ENCODE measurements at places on chromosomes 1 and 21. TPM values are rescaled to one million over a fixed set of nuclear protein-coding genes. Genes with fewer than 3 reads are reported as not detected.

GRCh38 chr1:206663832-206664652, 20.7 kb upstream of the MAPKAPK2 start:
- DNase-seq: peak; percentile 50

GRCh38 chr1:2376931-2377672, 14.3 kb downstream of the MORN1 start:
- no peak for DNase-seq

Gene LCE3E
- not detected for total RNA-seq

GRCh38 chr1:182003953-182004586, 57.4 kb downstream of the ZNF648 start:
- DNase-seq: no peak

Gene ANGPTL3
- not detected for total RNA-seq

Gene NTMT2
- not detected for total RNA-seq

Gene AP4B1
- total RNA-seq: 36.2 TPM

Gene SNX27
- 30.1 TPM for total RNA-seq

- no peak for DNase-seq
Observed at GRCh38 chr1:246161626-246162025, 345.5 kb downstream of the SMYD3 start.

GRCh38 chr1:11783556-11783955, 21.6 kb downstream of the C1orf167 start:
- no peak for DNase-seq

Gene HAO2
- total RNA-seq: not detected

DNA sequence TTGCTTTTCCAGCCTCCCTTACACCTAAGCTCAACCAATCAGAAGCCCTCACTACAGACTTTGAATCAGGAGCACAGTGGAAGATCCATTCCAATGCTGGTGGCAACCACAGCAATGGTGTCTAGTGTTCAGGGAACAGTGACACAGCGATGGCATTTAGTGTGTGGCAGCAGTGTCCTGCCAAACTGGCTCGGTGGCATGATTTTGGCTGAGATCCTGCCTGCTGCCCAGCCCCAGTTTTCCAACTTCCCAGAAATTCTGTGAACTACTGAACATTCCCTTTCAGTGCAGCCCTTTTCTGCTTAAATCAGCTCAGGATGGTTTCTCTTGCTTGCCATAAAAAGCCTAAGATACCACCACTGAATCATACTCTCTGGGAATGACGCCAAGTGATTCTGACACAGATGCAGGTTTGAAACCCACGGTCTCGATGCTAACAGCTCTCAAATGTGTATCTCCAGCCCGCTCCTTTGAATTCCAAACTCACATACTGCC, 8.8 kb downstream of the ASAP3 start:
- DNase-seq: no peak

DNA sequence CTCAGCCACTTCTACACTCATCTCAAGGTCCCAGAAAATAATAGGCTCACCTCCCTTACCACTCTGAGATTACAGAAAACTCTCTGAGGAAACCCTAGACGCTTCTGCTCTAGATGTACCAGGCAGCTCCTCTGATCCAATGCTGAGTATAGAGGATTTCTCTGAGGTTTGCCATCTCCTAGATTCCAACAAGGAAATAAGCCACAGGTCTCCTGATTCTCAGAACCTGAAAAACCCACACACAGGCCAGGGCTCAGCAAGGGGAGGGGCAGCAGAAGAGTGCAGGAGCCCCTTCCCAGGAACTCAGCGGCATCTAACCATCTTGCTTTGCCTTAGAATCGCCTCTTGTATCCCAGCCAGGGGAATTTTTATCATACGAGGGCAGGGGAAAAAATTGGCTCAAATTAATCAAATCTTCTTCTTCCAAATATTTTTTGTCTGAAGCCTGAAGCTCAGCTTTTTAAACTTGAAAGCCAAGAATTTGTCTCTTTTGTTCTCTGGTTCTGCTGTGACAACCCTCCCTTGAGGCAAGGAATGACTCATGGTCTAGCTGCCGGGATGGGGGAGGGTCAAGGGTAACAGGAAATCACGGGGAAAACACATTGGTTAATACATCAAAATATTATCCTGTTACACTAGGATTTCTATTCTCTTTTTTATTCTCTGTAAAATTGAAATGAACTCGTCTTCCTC, 30.8 kb downstream of the GORAB start:
- no peak for DNase-seq

DNA sequence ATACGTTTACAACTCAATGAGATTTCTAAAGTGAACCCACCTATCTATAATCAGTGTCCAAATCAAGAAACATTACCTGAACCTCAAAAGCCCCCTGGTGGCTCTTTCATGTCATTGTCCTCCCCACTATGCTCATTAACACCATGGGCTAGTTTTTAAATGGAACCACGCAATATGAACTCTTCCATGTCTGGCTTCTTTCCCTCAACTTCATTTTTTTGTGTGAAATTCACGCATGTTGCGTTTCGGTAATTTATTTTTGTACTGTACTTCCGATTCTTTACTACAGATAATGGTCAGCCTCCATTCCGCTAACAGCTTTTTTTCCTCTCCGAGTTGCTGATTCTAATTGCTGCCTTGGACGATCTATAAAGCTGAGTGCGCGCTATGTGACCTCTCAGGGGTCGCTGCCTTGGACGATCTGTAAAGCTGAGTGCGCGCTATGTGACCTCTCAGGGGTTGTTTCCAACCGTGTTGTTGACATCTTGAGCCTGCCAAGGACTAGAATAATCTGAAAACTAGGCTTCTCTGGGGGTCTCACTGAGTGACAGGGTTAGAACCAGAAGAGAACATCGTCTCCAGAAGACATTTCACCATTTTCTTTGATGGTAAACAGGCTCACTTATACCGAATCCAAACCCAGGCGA, 1.1 kb upstream of the CACYBP start:
- peak; percentile 4 for DNase-seq

DNA sequence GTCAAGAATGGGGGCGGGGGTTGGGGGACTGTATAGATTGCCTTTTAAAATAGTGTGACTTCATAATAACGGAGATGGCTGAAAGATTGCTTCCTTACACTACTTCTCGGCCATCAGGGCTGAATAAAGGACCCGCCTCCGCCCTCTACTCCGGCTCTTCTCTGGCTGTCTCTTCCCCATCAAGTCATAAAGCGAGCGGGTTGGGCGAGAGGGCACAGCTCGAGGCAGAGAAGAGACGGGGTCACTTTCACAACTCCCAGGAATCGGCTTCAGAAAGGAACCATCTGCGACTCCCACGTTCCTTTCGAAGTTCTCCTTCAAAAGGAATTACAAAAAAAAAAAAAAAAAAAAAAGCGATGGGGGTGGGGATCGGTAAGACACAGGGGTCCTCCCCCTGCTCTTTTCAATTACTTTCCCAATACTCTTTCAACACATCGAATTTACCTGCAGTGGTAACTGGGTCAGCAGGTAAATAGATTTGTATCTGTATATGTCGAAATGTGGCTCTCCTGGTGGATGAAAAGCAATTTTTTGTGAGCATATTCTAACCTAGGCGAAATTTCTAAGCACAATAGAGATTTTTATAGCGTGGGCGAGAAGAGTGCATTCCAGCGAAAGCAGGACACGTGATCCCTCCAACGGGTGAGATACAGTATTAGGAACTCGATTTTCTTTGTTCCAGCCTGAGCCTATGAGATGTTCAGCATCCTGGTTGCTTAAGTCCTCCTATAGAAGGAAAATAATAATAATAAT, 2.0 kb downstream of the LRRC7 start:
- no peak for DNase-seq

DNA sequence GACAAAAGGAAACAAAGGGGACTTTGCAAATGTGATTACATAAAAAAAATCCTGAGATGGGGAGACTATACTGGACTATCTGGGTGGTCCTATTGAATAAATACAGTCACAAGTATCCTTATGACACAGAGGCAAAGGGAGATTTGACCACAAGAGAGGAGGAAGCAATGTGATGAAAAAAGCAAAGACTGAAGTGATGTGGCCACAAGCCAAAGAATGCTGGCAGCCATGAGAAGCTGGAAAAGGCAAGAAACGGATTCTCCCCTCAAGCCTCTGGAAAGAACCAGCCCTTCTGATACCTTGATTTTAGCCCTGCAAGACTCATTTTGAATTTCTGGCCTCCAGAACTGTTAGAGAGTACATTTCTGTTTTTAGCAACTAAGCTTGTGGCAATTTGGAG, 36.4 kb downstream of the OLFML2B start:
- DNase-seq: no peak

GRCh38 chr1:203665993-203666392, 39.4 kb downstream of the ATP2B4 start:
- no peak for DNase-seq

DNA sequence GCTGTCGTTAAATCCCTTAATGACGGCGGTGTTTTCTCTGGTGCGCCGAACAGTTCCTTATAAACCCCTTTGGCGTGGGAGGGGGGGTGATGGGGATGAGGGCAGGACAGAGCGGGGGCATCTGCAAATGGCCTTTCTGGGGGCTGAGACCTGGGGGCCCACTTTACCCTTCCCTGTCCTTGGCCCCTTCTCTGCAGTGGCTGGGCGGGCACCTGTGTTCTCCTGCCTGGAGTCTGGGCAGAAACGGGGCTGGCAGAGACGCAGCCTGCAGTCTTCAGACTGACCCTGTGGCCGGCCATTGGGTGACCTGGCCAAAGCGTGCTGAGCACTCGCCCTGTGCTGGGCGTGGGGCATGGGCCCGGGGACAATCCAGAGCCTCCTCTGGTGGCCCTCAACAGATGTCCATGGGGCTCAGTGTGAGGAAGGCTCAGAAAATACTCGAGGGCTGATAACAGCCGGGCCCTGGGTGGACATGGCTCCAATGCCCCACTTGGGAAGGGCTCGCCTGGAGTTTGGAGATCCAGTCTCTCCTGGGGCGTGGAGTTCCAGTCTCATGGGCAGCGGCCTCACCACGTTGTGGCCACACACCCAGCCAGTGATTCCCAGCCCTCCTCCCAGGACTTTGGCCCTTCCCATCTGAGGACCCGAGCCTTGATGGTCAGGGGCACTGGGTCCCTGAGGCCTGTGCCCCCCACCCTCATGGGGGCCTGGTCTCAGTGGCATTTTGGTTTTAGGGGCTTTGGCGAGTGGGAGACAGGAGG, 50.8 kb upstream of the ACTRT2 start:
- no peak for DNase-seq

GRCh38 chr1:24855474-24855873, 74.6 kb downstream of the RUNX3 start:
- DNase-seq: no peak

- no peak for DNase-seq
Observed at GRCh38 chr1:204320382-204320804, 39.3 kb downstream of the PLEKHA6 start.

DNA sequence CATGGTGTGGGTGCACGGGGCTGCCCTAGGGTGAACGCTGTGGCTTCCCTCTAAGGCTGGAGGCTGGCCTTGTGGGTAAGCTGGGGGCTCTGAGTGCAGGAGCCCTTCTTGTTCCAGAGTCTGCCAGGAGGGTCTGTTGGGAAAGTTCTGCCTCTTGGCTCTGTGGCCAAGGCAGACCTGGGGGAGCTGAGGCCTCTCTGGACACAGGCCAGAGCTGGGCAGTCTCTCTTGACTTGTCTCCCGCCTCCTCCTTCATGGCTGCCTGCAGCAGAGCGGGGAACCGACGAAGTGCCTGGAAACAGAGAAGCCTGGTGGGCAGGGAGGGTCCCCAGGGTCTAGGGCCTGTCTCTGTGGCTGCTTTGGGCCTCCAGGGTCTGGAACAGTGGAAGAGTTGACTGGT, 30.3 kb upstream of the PEX10 start:
- DNase-seq: no peak

DNA sequence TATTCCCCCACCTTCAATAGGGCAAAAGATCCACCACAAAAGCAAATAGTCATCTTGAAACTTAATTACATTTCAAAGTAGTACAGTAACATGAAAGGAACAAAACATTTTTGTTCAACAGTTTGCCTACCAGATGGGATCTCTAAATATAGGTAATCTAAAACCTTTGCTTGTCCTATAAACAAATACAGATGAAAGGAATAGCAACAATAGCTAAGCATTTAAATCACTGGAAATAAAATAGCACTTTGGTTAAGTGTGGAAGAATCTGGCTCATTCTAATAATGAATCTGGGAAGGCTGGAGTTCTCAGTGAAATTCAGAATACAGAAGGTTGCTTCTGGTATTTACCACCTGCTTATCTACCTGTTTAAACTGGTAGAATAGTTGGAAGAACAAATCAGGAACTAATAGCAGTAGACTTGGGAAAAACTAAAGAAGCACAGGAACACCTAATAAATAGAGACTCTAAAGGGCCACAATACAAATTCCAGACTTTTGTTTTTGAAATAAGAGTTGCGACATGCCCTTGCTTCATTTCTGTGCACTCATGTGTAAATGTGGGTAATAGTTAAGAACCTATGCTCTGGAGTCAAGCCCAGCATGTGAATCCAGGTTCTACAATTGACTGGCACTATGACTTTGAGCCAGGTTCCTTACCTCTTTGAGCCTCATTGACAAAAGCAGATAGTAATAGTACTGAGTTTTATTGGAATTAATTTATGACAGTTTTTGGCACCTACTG, 2.3 kb upstream of the LYPLAL1 start:
- DNase-seq: no peak

- DNase-seq: no peak
Observed at GRCh38 chr1:183585038-183585437, 5.2 kb downstream of the NCF2 start.

- DNase-seq: no peak
Observed at GRCh38 chr1:201713086-201713810, 115.7 kb upstream of the IPO9 start.

DNA sequence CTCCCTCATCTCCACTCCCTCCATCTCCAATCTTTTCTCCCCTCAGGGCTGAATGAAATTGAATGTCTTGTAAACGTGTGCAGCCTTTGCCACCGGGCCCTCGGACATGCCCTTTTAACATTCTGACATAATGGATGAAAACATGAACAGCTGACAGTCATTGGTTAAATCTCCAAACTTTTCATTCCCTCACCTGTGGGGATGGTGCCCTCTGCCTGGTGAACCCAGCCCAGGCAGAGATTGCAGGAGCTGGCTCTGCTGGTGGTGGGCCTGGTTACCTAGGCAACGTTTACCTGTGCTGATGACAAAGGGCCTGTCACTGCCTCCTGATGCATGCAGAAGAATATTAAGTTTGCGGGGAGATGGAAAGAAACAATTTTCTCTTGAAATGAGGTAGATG, 21.3 kb downstream of the ST6GALNAC3 start:
- DNase-seq: no peak

GRCh38 chr1:231036416-231036815, 3.6 kb downstream of the FAM89A start:
- no peak for DNase-seq

Gene OR2C3
- total RNA-seq: not detected

GRCh38 chr1:192100686-192101468, 57.4 kb upstream of the RGS18 start:
- no peak for DNase-seq

Gene COA6
- total RNA-seq: 49.1 TPM

- no peak for DNase-seq
Observed at GRCh38 chr1:9473032-9473807, 66.0 kb upstream of the SLC25A33 start.

Measured in CD8-positive, alpha-beta memory T cell (primary cell).